ENCODE measurements at places on chromosomes 6 and 20. TPM values are rescaled to one million over a fixed set of nuclear protein-coding genes. Genes with fewer than 3 reads are reported as not detected.

GRCh38 chr6:150635906-150636514 lies 36.3 kb downstream of the PLEKHG1 start:
- no peak for DNase-seq

DNA sequence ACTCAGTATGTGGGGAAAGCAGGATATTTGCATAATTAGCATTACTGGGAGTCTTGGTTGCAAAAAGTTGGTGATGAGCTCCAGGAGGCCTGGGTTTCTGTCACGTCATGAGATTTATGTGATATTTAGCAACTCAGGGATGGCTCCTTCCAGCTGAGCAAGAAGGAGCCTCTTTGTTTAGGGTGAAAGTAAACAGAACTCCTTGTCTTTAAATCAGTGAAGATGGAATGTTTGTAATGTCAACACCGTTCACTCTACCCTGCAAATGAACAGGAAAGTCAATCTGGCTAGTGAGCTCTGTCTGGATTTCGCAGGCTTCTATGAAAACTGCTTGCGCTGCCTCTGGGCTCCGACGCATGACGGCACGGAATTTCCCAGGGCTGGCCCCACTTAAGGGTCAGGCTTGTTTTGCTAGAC lies 86.9 kb downstream of the PXDC1 start:
- DNase-seq: no peak

- DNase-seq: no peak
These were observed 400.8 kb upstream of the CHD6 start for GRCh38 chr20:42018979-42019378.

DNA sequence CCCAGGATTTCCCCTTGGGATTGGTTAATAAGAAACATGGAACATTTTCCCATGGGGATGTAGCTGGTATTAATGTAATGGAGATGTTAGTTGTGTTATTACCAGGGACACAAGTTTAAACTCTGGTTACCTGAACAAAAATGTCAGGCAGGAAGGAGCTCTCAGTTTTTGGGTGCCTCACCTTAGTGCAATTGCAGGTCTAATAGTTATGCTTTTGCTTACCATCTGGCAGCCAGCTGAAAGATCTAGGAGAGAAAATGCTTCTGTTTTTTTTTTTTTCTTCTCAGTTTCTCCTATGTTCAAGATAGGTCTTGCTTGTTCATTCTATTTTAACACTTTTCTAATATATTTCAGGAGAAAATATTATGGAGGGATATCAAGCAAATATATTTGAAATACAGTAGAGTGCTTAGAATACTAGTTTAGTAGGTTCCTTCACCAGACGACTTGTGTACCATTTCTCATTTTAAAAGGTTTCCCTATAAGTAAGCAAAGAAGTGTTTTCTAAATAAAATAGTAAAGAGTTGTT lies 4.2 kb upstream of the UBE2J1 start:
- DNase-seq: no peak

- DNase-seq: no peak
These were observed 63.6 kb upstream of the STX16 start for GRCh38 chr20:58587467-58587866.

The FAM209B gene
- total RNA-seq: not detected

The DDX43 gene
- total RNA-seq: not detected

GRCh38 chr6:119974430-119975159 lies 625.0 kb upstream of the MAN1A1 start:
- DNase-seq: no peak

DNA sequence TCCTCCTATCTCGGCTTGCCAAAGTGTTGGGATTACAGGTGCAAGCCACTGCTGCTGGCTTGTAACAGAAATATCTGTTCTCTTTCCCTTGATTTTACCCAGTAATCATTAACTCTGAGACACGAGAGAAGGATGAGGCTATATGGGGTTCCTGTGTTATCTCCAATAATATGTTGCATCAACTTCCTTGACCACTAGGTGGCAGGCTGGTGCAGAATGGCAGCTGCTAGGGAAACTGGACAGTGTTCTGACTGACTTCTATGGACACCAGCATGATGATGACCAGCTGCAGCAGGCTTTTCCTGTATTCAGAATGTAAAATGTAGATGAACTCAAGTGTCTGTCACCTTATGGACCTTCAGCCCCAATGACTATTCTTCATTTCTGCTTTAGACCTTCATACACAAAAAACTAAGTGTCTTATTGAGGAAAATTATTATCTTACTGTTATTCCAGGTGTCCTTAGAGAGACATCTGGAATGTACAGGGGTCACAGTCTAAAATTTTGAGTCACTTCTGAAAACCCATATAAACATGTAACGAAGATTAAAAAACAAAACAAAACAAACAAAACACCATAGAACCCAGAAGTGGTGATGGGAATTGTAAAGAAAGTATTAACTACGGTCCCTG lies 20.4 kb upstream of the CD109 start:
- peak; percentile 45 for DNase-seq

- no peak for DNase-seq
These were observed 155.8 kb downstream of the SLC16A10 start for GRCh38 chr6:111243095-111243494.

Measured in MG63 (cell line).